ENCODE measurements at places on chromosomes 2 and 18.

DNA sequence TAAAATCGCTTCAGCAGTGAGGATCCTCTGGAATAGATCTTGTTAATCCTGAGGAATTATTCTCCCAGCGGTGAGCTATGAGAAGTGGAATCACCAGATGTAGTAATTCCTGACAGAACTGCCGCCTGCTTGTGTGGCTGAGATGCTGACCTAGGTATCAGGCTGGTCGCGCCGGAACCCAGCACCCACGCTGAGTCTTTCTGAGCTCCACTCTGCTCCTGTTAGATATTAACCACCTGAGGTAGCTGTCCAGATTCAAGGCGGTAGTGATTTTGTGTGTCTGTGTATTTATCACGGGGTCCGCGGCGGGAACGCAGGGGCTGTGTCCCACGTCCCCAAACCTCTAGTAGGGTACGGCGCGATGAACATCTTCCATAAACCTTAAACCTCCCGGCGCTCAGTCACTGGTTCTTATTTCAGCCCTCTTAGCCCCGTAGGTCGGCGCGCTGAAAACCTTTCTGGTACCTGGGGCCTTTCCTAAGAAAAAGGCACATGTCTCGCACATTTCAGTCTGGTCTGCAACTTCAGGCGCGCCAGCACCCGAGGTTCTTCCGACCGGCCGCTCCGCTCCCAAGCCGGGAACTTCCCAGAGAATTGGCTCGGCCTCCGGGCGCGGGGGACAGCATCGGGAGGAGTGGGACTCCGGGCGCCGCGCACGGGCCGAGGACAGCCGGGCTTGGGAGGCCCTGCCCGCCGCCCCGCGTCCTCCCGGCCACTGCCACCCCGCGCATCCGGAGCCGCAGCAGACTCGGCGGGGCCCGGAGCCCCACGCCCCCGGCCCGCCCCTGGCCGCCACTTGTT is 542 bp upstream of the CNNM3 start:
- no peak for DNase-seq

DNA sequence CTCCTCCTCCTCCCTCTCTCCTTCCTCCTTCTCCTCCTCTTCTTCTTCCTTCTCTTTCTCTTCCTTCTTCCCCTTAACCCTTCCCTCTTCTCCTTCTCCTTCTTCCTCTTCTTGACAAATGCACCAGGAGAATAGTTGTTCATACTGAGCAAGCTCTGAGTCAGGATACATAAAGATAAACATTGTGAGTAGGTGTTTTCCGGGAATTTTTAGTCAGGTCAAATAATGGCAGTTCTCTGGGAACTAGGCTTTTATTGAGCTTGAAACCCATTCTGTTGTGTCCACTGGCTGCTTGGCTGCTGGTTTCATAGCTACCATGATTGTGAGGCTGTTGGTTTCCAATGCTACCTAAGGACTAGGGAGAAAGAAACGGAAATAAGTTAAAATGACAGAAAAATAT is 1144.7 kb upstream of the DDX18 start:
- DNase-seq, result no peak

GRCh38 chr18:63882333-63883141 is 5.0 kb upstream of the SERPINB2 start:
- no peak for DNase-seq

DNA sequence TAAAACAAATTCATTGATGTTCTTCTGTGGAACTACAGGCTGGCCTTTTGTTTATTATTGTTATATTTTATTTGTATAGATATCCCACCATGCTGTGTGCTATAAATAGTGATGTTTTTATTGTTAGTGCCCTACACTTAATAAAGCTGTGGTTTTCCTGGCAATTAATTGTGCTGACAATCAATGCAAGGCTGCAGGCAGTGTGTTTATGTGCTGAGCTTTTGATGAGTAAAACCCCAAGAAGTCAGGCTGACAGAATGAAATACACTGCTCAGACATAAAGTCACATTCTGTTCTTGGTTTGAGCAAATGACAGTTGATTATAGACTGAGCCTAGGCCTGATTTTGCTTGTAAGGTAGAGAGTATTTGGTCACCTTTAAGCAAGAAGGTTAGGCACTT is 362.7 kb downstream of the CPS1 start:
- DNase-seq, result no peak

GRCh38 chr2:23660237-23660636 is 266.7 kb downstream of the ATAD2B start:
- DNase-seq, result no peak

GRCh38 chr2:177688844-177689243 is 296.3 kb downstream of the AGPS start:
- no peak for DNase-seq

- no peak for DNase-seq
Observed at GRCh38 chr18:31275722-31276463, 42.1 kb upstream of the DSG1 start.

Measured in stimulated activated CD8-positive, alpha-beta memory T cell treated with anti-CD3 and anti-CD28 coated beads, Interleukin-15, amount 100 ng/mL, for 24 hours (primary cell).